ENCODE measurements at places on chromosomes 5 and 9.

DNA sequence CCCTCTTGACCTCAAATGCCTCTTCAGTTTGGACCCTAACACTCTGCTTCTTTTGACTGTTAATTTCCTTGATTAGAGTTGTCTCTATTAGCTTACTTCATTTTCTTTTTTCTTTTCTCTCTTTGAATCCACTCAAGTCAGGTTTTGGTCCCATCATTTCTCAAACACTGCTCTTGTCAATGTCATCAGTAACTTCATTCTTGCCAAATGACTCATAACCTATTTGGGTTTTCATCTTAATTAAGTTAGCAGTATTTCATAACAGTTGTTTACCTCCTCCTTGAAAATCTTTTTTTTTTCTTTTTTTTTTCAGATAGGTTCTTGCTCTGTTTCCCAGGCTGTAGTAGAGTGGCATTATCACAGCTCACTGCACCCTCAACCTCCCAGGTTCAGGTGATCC is 119.6 kb downstream of the PARP8 start:
- no peak for DNase-seq

DNA sequence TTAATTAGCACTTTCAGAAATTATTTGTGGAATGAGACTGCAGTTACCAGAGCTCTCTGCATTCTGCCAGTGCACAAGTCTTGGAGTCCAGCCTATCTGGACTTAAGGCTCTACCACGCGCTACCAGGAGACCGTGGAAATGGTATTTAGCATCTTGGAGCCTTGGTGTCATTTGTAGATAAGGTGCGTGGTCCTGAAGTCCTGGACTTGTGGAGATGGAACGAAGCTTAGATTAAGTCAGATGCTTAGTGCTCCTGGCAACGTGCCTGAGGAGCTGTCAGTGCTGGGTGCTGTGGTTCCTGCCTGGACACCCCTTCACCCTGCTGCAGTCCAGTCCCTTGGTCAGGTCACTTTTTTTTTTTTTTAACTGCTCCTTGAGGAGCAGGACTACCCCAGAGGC is 59.7 kb downstream of the RCL1 start:
- DNase-seq = no peak

DNA sequence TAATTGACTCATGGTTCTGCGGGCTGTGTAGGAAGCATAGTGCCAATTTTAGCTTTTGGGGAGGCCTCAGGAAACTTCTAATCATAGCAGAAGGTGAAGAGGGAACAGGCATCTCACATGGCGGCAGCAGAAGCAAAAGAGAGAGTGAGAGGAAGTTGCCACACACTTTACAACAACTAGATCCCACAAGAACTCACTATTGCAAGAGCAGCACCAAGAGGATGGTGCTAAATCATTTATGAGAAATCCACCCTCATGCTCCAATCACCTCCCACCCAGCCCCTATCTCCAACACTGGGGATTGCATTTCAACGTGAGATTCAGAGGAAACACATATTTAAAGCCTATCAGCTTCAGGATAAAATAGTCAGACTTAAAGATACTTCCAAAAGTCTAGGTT is 36.1 kb upstream of the LPAR1 start:
- DNase-seq = no peak

DNA sequence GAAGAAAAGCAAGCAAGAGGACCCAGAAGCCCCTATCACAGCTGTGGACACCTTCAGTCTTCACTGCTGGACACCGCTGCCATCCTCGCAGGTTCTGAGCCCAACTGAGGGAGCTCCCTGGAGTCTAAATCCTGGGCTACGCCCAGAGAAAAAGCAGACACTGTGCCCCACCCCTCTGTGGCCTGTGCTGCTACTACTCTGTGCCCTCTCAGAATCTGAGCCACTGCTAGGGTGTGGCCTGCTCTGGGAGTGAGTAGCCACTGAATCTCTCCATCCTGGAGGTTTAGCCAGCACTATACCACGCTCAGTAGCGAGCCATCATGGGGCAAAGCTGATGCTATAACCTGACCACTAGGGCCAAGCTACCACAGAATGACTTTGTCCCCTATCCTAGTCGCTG is 338.2 kb downstream of the NPR3 start:
- DNase-seq = no peak

DNA sequence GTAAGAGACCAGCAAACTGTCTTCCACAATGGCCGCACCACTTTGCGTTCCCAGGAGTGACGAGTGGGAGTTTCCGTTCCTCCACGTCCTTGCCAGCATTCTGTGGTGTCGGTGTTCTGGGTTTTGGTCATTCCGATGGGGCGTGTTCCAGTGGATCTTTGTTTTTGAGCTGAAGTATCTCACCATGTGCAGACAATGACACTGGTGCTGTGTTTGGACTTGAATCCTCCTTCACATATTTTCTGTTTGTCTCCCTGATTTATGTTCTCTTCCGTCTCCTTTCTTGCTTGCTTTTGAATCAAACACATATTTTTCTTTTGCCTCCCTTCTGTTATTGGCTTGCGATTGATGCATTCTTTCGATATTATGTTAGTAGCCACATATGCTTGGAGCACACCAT is 60.8 kb upstream of the IRX4 start:
- no peak for DNase-seq

DNA sequence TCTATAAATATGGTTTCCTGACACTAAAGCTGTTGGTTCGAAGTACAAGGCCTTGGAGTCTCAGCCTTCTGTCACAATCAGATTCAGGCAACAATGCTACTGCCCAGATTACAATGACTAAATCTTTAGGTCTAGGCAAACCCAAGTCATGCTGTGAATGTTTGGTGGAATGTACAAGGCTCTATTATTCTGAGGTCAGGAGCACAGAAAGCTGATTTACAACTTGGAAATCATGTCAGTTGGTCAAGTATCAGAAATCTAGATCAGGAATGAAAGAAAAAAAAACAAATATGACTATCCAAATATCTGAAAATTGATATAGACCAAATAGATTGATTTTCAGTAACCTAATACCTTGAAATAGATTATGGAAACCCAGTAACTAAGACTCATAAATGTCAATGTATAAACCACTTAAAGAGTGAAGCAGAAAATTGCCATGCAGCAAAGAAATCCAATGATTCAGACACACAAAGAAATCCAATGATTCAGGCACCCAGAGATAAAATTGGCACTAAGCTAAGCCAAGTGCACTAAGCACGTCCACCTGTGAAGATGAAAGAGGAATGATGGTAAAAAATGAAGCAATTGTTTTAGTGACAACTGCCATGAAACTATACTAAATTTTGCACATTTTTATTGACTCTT is 588.0 kb upstream of the TUSC1 start:
- DNase-seq = no peak

GRCh38 chr5:65774346-65774745 is 52.3 kb downstream of the NLN start:
- no peak for DNase-seq

DNA sequence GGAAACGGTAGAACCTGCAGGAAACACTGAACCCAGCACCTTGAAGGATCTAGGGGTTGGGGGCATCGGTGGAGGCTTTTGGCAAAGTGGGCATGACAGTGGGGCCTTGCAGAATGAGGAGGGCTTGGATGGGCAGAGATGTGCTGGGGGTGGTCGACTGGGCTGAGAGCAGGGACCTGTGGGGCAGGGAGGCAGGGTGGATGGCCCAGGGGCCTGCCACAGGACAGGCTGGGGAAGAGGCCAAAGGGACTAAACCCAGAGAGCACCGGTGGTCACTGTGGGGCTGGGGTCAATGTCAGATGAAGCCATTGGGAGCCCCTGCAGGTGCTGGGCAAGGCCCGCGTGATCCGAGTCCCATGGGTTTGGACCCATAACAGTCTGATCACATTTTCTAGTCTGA is 175.3 kb downstream of the DAB2IP start:
- DNase-seq = no peak

- no peak for DNase-seq
Measured at GRCh38 chr9:110807956-110808598, 139.5 kb downstream of the MUSK start.

DNA sequence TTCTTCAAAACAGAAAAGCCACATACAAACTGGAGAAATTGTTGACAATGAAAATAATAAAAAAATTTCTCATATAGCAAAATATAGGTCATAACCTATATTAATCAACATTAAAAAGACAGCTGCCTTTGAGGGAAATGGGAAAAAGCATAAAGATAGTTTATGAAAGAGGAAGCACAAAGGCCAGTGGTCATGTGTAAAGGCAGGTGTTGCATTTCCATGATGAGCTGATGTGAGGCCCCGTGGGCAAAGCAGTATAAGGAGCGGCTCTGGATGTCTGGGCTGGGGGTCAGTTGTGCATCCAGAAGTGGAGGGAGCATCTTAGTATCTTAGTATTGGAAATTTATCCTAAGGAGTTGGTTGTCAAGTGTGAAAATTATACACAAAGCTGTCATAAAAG is 18.3 kb downstream of the NDUFS6 start:
- no peak for DNase-seq

DNA sequence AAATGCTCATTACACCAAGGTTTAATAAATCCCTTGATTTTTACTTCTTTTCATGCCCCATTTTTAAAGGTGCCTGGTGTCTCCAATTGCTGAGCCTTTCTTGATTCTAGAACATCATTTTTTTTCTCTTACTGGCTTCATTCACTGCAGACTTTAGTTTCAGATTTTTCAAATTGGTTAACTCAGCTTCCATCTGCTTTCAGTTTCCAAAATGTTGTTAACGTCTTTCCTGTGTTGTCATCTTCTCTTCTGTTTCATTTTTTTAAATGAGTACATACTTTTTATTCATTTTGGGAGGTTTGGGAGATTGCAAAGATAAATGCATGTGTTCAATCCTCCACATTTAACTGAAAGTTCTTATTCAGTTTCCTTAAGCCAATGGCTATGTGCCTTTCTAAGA is 126.4 kb upstream of the CCNG1 start:
- no peak for DNase-seq

All from activated gamma-delta T cell treated with anti-CD3 and anti-CD28 coated beads, Interleukin-2, amount 50 U/mL, for 16 hours (primary cell).